SK-N-SH (cell line): ENCODE measurements at places on chromosomes 6 and 20.

- no peak for DNase-seq
Observed at GRCh38 chr6:41599852-41600445, 38.3 kb upstream of the MDFI start.

- no peak for DNase-seq
Observed at GRCh38 chr6:35543459-35544193, 30.9 kb upstream of the TULP1 start.

DNA sequence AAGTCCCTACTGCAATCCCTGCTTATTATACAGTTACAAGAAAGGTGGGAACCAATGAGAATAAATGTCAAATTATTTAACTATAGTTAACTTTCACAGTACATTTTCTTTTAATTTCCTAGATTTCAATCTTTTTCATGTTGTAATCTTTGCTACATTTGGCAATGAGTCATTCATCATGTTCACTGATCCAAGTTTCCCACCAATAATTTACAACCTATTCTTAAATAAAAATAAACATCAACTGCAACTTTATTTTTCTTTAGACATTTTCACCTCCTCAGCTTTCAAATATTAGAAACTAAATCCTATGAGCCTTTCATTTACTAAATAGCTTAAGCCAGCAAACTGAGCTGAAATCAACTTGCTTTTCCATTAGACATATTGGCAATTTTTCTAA is 541.3 kb upstream of the BTBD3 start:
- no peak for DNase-seq

- DNase-seq = no peak
Observed at GRCh38 chr20:949717-950116, 33.6 kb upstream of the ANGPT4 start.

GRCh38 chr6:109788687-109789086 is 97.6 kb downstream of the FIG4 start:
- no peak for DNase-seq

DNA sequence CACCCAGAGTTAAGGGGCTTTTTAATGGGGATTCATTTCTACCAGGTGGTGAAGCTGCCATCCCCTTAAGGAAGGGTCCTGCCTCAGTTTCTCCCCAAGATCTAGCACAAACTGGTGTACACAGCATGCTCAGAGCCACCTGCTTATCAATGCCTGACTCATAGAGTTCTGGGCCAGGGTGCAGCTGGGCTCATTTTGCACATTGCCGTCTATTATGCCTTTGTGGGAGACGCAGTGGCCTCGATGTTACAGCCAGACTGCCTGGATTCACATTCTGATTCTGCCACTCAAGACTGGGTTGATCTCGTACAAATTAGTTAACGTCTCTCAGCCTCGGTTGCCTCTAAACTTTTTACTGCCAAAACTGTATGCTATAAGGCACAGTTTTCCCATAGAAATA is 365.7 kb downstream of the ZFAND3 start:
- DNase-seq = no peak
